ENCODE measurements at places on chromosomes 11 and 22.

DNA sequence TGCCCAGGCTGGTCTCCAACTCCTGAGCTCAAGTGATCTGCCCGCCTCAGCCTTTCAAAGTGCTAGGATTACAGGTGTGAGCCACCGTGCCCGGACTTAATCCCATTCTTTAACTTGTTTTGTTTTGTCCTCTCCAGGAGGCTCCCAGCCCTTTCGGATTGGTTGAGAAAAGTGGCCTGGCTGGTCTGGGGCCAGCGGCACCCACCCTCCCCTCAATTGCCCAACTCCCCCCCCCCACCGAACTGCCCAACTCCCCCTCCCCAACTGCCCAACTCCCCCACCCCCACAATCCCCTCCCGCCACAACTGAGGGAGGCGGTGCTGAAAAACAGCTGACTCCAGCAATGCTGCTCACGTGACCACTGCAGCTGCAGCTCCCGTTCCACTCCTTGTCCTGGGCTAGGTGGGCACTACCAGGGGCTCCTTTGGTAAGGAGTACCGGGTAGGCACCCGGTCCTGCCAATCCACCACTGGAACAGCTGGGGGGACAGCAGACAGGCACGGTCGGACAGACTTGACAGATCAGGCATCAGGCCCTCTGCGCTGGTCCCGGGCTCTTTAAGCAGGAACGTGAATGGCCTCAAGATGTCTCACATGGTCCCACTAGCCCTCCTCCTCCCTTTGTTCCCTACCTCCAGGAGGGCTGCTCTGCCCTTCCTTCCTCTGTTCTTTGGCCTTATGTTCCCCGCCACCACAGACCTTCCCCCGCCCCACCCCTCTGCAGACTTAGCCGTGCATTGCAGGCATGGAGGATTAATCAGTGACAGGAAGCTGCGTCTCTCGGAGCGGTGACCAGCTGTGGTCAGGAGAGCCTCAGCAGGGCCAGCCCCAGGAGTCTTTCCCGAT, at the start of gene TCN2:
Gene TCN2 (plus strand): TSS at position 720 of the 845 bp plus-strand sequence. CDS start 158 bp downstream, outside the sequence.
- DNase-seq, result peak; percentile 75

- no peak for DNase-seq
Measured at GRCh38 chr11:134560066-134560465, 148.0 kb upstream of the B3GAT1 start.

DNA sequence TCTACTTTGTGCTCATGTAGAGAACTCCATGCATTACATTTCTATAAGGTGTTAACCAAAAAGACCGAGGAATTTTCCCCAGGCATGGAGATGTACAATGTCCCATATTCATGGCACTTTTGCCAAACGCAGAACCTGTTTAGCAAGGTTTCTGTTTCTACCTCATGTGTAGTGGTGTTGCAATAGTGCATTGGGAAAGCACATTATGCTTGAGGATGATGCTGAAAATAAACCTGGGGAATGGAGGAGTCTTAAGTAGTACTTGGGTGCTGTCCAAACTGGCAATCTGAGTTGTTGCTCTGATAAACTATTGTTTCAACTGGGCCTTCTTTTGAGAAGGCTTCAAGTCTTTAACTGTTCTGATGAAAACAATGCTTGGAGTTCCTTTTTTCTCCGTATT, 11.5 kb upstream of the MUC15 start:
- no peak for DNase-seq

GRCh38 chr11:108498046-108498815, at the start of gene POGLUT3:
Gene POGLUT3, minus strand, starts transcription at chr11:108498384. Its CDS starts 18 bp downstream, at chr11:108498366.
- peak; percentile 74 for DNase-seq

- peak; percentile 27 for DNase-seq
Measured at GRCh38 chr22:37746366-37747079, 49.7 kb downstream of the TRIOBP start.

GRCh38 chr22:39545386-39546365, 13.1 kb upstream of the RPS19BP1 start:
- peak; percentile 78 for DNase-seq

GRCh38 chr11:4606231-4607015, 1.6 kb downstream of the TRIM68 start:
- peak; percentile 27 for DNase-seq

- no peak for DNase-seq
Measured at GRCh38 chr11:7306900-7307299, 55.2 kb downstream of the SYT9 start.

- no peak for DNase-seq
Measured at GRCh38 chr11:70713086-70713835, 314.9 kb downstream of the CTTN start.

- DNase-seq, result peak; percentile 77
Measured at GRCh38 chr11:71452199-71453036, 585 bp upstream of the NADSYN1 start.

DNA sequence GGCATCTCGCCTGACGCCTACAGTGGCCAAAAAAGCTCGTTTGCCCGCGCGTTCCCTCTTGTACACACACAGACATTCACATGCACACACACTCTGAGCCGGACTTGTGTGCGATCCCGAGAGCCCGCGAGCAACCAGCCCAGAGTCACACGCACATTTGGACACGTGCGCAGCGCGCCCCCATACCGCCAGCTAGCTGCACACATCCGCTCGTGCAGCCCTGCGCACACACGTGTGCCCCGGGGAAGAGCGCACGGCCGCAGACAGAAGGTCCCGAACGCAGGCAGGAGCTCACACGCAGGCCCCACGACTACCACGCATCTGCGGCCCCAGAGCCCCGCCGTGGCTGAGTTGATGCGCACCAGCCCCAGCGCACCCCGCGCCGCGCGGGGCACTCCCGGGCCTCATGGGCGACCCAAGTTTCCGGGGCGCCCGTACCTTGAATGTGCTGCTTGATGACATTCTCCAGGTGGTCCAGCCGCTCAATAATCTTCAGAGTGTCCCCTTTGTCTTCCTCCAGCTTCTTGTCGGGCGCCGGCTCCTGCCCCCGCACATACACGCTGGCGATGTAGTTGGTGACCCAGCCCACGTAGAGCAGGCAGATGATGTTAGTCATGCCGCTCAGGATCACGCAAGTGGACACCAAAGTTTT, 758 bp downstream of the GALNT18 start:
- peak; percentile 27 for DNase-seq

DNA sequence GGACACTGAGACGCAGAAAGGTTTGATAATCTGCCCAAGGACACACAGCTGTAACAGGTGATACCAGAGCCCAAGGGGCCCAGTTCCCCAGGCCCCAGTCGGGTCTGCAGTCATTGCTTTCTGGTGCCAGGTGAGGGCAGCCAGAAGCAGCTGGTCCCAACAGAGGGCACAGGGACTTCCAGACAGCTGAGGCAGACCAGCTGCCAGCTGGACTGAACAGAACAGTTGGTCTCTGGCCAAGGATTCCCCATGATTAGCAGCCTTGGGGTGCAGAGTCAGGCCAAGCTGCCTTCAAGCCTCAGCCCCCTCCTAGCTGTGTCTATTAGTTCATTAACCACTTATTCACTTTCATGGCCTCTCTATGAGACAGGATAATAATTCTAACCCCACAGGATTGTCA, 105.6 kb downstream of the RRAS2 start:
- no peak for DNase-seq

GRCh38 chr22:31081963-31082605, 966 bp downstream of the SMTN start:
- DNase-seq, result no peak

DNA sequence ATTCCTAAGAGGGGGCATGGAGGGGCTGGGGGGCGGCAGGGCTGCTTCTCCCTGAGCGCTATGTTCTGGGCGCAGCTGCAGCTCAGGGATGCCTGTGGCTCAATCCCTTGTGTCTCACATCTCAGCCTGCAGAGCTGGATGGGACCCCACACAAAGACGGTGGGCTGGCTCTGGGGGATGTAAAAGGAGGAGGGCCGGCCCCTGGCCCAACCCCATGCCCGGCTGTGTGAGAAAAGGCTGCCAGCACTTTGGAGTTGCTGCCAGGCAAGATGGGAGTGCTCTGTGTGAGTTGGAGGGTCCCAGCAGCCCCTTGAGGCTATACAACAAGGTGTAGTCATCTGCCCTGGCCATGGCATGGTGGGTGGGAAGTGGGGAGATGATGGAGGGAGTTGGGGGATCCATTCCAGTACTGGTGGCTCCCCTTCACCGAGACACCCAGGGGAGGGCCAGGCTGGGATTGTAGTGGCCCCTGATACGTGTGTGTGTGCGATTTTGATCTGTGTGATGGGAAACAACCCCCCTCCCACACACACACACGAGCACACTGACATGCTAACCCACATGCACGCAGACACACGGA, 1.3 kb upstream of the TBX10 start:
- no peak for DNase-seq

GRCh38 chr11:70095541-70096252, 17.6 kb downstream of the ANO1 start:
- no peak for DNase-seq

- DNase-seq, result no peak
Measured at GRCh38 chr11:133224271-133224670, 308.0 kb downstream of the OPCML start.

DNA sequence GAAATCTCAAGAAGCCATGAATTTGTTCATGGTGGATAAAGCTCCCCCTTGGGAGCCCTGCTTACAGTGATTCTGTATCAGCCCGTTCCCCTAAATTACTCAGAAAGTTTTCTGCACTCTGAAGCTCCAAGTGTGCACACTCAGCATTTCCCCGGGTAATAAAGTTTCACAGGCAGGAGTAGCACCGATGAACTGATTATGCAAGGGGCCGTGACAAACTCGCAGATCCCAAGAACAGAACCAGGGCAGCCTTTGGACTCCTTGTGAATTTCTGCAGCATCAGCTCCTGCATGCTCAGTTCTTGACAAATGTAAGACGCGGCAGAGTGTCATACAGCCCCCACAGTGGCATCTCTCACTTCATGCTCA, 73.5 kb downstream of the COMMD9 start:
- DNase-seq, result no peak

DNA sequence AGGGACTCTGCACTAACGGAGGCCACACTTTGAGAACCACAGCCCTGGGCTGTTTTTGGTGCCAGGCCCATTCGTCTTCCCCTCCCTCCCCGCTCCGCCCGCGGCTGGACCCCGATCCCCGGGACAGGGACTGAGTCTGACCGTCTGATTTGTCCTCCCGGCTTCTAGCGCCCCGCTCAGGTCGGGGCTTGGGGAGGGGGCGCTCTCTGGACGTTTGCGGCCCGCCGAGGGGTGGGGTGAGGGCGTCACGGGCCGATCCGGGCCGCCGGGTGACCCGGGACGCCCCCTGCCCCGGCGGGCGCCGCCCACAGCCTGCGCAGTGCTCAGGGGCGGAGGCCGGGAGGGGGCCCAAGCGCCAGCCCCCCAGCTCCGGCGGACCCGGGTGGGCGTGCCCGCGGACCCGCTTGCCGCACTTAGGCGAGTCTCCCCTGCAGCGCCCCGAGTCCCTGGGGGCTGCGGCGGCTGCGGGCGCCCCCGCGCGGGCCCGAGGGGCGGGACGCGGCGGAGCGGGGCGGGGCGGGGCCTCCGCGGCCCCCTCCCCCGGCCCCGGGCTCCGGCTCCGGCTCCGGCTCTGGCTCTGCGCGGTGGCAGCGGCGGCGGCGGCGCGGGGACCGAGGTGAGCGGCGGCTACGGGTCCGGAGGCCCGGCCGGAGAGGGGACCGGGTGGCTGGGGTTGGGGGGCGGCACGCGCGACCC, 33.7 kb upstream of the PRR5 start:
- DNase-seq, result no peak

GRCh38 chr22:46933040-46933930, 170.8 kb downstream of the TBC1D22A start:
- no peak for DNase-seq

DNA sequence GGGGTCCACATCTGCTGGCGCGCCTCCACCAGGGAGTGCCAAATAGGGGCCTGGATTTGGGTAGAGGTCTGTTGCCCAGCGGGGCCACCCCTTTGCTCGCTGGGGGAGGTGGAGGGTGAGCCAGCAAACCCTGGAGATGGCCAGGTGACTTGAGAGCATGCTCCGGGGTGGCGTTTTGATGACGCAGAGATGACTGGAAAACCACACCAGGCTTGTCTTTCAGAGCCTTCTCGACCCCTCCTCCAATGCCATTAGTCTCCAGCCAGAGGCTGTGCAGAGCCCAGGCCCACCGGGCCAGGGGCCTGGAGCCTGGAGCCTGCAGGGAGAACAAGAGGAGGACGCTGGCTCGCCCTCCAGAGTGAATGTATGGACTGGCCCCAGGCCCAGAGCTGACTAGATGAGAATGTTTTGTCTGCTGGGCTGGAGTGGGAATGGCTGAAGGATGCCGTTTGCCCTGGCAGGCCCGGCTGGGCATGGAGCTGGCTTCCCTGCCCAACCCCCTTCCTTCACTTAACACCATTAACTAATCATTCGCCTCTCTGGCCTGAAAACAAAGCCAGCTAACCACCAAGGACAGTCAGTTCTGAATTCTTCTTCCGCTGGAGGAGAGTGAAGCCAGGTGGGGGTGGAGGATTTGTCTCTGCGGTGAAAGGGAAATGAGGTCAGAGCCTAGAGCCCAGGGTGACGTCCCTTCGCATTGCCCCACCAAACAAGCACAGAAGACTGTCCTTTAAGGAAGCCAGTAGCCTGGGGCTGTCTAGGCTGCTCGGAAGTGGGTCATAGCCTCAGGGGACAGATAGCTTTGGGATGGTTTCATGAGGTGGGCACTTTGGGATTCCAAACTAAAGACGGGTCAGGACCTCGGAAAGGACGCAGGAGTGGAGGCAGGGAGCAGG, 1.6 kb upstream of the MCAM start:
- no peak for DNase-seq

- no peak for DNase-seq
Measured at GRCh38 chr11:99065121-99065520, 44.4 kb downstream of the CNTN5 start.

- DNase-seq, result no peak
Measured at GRCh38 chr11:101748572-101749344, 165.0 kb upstream of the TRPC6 start.

DNA sequence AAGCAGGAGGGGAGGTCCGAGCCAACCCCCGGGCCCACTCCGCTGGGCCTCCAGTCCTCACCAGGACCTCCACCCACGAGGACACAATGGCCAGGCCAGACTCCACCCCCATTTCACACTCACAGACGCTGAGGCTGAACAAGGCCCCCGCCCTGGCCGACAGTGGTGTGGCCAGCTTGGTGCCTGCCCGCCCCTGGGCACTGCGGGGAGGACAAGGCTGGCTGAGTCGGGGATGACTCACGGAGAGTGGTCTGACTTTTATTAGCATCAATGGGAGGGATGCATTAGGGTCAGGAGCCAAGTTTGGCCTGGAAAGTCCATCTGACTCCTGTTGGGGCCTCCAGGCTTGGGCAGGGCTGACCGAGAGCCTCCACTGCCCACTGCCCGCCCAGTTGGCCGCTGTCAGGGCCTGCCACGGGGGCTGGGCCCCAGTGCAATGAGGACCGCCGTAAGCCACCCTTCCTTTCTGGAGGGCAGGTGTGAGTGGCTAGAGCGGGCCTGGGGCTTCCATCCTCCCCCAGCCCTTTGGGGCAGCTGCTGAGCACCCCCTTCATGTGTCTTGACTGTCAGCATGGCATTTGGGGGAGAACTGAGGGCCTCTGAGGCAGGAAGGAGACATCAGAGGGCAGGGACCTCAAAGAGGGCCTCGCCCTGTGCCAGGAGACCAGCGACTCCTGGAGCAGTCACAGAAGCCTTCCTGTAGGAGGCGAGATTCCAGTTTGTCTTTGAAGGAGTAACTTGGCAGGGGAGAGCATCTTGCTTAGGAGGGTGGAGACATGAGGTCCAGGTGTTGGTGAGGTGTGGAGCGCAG, 10.6 kb downstream of the TSPAN32 start:
- peak; percentile 65 for DNase-seq

GRCh38 chr11:33980897-33981296, 70.6 kb upstream of the CAPRIN1 start:
- DNase-seq, result peak; percentile 27

- no peak for DNase-seq
Measured at GRCh38 chr11:57541169-57541568, 3.8 kb downstream of the SMTNL1 start.

- DNase-seq, result peak; percentile 24
Measured at GRCh38 chr22:37804352-37804880, 3.3 kb upstream of the GCAT start.

All from hematopoietic multipotent progenitor cell treated with erythropoietin and hydrocortisone succinate and interleukin-3 and kit ligand, for 6 days (in vitro differentiated cells).